ENCODE measurements at places on chromosomes 2 and 18.

GRCh38 chr18:33540392-33540791, 37.6 kb upstream of the ASXL3 start:
- no peak for DNase-seq

GRCh38 chr2:24016376-24016761, 6.5 kb downstream of the MFSD2B start:
- no peak for DNase-seq

DNA sequence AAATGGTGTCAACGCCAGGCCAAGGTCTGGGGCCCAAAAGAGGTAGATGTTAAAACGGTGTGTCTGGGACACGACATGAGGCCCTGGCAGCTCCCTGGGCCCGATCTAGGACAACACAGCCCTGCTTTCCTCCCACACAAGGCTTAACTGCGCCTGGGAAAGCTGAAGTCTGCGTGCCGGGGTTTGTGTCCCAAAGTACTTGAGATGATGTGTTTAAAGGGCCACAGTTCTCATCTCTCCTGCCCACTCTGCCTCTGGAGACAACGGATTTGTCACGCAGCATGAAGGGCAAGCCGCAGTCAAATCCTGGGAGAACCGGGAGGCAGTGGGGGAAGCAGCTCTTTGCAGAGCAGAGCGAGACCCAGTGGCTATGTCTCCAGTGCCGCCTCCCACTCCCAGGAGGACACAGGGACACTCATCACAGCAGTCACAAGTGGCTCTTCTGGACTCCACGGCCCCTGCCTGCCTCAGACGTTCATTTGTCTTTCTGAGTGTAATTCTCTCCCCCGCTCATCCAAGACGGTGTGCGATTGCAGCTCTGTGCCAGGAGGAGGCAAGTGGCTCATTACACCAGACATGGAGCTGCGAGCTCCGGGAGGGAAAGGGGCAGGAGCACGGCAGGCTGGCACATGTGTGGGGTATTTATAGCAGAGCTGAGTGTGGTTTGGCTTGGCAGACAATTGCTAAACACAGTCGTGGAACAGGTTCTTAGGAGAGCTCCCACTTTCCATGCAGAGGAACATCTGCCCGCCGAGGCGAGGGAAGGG, 57.7 kb upstream of the SEMA4C start:
- DNase-seq, result no peak

DNA sequence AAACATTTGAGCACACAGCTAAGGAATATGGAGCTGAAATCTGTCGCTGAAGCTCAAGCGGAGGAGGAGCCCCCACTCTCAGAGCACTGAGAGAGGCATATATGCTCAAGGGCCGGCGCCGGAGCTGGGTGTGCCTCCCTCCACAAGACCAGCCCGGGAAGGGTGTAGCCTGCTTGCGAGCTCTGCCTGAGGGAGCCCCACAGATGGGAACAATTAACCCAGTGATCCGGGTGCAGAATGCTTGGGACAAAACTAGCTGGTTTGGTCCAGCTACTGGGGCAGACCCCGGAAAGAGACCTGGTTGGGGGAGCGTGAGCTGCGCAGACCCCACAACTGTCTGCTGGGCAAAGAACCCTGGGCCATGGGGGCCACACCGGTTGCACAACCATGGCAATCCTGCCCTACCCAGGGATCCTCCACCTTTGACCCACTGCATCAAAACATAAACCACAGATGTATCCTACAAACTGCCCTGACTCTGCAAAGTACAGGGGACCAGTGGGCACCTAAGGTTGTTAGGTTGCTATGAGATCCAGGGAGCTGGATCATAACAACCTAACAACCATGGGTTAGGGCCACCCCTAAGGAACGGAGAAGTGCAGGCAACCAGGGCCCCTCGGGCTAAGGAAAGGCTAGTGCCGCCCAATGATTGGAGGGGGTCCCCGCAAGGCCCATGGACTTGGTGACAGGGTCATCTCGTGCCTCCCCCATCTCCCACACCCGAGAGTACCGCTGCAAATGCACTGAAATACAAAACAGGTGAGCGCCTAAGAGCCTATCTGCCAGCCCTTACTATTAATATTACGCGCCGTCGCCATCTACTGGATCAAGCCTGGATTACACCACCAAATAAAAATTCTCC, 53.4 kb upstream of the SCN1A start:
- peak; percentile 44 for DNase-seq

- no peak for DNase-seq
Observed at GRCh38 chr18:39421276-39421675, 1855.7 kb upstream of the CELF4 start.

GRCh38 chr18:47987388-47987699, 56.9 kb upstream of the SMAD2 start:
- DNase-seq, result no peak

GRCh38 chr18:31587529-31587928, 4.1 kb upstream of the TTR start:
- DNase-seq, result no peak

GRCh38 chr2:178880257-178880656, 73.0 kb upstream of the TTN start:
- DNase-seq, result no peak

Measured in GM10248 (cell line).